RWPE1 (cell line): ENCODE measurements at places on chromosomes 16 and 17.

DNA sequence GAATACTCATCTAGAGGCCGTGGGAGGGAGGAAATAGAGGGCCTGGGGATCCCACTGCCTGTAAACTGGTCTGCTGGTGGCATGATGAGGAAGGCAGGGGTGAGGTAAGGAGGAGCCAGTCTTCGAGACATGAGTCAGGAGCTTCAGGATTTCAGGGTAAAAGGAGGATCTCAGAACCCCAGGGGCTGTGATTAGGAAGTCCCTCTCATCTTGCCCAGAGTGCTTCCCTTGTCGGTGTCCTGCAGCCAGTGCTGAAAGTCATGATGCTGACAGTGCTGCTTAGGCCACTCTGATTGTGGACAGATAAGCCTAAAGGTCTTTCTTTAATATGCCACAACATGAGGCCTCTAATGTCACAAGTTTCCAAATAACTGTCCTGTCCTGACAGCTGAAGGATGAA is 29.6 kb downstream of the COG4 start:
- no peak for DNase-seq

DNA sequence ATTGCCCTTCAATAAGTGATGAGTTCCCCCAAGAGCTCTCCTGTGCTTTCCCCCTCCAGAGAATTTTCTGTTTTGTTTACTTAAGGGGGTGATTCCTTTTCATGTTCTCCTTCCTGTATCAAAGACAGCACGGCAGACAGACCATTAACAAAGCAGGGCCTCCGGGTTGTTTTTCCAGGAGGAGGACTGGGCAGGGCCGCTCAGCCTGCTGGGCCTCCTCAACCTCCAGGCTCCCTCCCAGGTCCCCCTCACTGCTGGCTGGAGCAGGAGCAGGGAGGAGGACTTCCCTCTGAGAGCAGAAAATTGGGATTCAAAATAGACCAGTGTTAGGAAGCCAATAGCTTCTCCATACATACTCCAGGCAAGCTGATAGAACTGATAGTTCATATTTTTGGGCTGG is 20.4 kb downstream of the SDK2 start:
- DNase-seq, result no peak

GRCh38 chr16:17358355-17358754 is 112.4 kb downstream of the XYLT1 start:
- no peak for DNase-seq

DNA sequence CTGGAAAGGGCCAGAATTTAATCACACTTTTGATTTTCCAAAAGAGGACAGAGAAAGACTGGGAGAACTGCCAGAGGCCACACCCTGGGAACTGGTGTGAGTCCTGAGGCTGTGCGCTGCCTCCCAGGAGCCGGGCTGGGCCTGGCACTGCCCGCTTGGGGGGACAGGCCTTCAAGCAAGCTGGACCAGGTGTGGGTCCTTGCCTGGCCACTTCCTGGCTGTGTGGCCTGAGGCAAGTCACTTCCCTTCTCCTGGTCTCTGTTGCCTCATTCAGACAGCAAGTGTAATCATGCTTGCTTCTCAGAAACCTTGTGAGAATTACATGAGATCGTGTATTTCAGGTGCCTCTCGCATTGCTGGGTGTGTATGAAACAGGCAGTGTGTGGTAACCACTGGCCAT is 143.0 kb downstream of the SNX29 start:
- peak; percentile 53 for DNase-seq

GRCh38 chr17:63096426-63096825 is 130.4 kb downstream of the TANC2 start:
- no peak for DNase-seq

DNA sequence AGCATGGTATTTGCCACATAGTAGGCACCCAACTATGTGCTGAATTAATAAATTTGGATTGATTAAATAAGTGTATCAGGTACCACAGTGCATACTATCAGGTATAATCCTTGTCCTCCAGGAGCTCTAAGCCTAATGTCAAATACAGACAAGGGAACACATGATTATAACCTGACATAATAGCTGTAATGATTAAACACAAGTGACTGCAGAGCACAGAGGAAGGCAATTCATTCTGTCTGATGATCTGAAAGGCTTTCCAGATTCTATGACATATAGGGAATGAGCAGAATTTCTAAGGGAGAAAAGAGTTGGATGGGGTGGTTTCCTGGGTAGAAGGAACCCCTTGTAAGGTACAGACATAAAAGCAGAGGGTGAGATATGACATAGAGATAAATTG is 273.5 kb downstream of the KIF2B start:
- no peak for DNase-seq

- DNase-seq, result no peak
Measured at GRCh38 chr16:649631-650030, 466 bp downstream of the WDR90 start.

DNA sequence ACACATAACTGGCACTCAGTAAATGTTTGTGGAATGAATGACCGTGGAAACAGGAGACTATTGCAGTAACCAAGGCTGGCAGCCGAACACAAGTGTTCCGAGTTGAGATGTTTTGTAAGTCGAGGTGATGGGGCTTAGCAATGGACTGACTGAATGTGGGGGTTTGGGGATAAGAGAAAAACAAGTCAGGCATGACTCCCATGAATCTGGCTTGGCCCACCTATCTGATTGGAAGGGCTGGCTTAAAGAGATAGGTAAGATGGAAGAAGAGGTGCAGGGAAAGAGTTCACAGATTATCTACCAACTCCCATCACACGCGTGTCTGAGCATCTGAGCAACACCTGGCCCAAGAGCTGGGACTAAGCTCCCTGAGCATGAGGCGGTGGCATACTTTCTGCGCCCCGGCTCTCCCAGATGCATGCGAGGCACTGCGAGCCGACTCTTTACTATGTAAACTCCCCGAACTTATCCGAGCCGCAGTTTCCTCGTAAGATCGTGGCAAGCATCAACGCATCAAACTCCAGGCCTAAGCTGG is 539 bp downstream of the IFT20 start:
- DNase-seq, result no peak

- DNase-seq, result peak; percentile 42
Measured at GRCh38 chr16:11254913-11255736, 879 bp downstream of the SOCS1 start.

DNA sequence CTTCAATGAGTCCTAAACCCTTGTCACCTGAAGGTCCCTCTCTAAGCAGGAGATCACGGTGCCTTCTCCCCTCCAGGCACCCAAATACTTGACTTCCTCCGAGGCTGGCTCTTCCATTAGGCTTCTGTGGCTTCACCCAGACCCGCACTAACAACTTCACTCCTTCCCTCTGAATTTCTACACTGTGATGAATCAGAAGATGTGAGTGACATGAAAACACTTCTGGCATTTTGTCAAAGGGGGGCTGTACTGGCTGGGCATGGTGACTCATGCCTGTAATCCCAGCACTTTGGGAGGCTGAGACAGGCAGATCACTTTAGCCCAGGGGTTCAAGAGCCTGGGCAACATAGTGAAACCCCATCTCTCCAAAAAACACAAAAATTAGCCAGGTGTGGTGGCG is 72.6 kb upstream of the CNEP1R1 start:
- DNase-seq, result peak; percentile 45

GRCh38 chr16:87409781-87410180 is 17.6 kb downstream of the MAP1LC3B start:
- no peak for DNase-seq

DNA sequence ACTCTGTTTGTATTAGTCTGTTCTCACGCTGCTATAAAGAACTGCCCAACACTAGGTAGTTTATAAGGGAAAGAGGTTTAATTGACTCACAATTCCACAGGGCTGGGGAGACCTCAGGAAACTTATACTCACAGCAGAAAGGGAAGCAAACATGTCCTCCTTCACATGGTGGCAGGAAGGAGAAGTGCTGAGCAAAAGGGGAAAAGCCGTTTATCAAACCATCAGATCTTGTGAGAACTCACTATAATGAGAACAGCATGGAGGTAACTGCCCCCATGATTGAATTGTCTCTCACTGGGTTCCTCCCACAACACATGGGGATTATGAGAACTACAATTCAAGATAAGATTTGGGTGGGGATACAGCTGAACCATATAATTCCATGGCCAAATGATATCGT is 30.9 kb downstream of the ABCC1 start:
- no peak for DNase-seq

- DNase-seq, result no peak
Measured at GRCh38 chr16:85948138-85948509, 49.2 kb downstream of the IRF8 start.

DNA sequence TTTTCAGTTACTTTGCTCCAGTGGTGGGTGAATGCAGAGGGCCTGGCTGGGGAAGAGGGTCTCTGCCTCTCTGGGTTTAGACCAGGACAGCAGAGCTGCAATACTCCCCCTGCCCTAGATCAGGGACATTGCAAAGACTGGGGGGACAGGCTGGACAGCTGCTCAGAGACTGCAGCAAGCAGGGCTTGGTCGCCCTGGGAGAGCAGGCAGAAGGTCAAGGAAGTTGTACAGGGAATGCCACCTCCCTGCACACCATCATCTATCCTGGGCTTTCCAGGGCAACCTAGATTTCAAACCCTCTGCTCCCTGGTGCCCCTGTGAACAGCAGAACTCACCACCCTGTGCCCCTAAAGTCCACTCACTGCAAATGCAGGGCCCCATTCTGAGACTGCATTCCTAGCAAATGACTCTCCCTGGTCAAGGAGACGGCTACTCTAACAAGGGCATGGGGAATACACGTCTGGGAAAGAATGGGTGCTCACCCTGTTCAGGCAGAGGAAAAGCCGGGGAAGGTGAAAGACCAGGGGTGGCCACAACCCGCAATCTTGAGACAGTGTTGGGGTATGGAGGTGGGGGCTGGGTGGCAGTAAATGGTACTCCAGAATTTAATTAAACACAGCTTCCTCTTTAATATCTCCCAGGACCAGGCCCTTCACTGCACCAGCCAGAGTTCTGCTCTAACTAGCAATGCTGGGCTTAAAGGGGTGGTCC is 1.0 kb downstream of the KIFC3 start:
- peak; percentile 69 for DNase-seq

GRCh38 chr17:15999974-16000827 is 577 bp downstream of the TTC19 start:
- DNase-seq, result peak; percentile 27

DNA sequence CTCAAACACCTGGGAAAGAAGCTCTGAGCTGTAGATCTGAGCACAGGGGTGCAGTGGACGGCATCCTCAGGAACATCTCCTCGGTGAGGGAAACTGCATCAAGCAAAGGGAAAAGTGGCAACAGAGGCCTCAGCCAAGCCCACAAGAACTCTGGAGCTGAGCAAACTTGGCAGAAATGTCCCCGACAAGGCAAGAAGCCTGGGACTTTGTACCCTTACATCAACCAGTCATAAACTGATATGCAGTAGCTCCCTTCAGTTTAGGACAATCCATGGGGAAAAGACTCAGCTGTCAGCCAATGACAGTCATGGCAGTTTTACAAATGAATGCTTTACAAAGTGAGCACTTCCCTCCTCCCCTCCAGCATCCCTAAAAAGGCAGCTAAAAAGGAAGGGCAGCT is 210.0 kb upstream of the DYNLRB2 start:
- no peak for DNase-seq

DNA sequence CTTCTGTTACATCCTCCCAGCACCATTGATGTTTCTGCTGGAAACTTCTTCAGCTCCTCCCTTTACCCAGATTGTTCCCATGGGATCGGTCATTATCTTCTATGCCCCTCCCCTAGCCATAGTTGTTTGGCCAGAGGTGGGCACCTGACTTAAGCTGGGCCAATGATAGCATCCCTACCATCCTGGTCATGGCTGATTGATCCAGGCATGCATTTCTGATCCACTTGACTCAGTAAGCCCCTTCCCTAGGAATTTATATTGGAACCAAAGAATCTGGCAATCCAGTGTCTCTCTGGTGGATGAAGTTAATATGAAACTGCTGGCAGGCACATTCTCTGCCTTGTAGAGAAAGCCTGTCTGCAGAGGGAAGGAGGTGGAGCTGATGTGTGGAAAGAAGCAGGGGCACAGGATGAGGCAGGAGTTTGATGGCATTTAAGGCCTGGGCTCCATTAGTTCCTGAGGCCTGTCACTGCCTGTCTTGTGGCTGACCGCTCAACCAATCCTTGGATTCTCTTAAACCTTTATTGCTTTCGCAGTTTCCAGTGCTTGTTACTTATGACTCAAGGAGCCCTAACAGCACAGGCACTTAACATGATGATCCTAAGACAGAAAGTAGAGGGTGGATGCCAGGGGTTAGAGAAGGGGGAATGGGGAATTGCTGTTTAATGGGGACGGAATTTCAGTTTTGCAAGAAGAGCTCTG is 152.4 kb downstream of the ABCC12 start:
- peak; percentile 64 for DNase-seq

- DNase-seq, result no peak
Measured at GRCh38 chr17:79096477-79096876, 21.9 kb downstream of the ENGASE start.

DNA sequence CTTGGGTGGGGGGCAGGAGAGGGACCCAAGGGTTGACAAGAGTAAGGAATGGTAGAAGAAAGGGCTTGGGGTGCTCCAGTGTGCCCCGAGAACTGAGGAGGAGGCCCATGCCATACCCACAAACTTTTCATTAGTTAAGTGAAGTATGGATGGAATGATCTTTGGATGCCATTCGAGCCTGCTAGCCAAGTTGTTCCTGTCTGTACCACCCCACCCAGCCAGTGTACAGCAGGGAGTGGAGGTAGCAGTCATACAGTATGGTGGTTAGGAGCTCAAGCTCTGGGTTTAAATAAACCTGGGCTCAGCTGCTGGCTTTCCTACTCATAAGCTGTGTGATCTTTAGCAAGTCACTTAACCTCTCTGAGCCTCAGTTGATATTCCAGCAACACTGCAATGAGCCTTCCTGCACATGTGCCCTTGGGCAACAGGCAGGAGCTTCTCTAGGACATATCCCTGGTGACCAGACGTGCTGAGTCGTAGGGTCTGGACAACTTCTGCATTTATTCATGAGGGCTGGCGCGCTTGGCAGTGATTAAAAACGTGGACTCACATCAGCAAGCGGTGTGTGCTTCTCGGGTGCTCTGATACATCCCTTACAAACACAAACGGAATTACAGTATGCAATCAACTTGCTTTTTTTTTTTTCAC is 22.9 kb downstream of the ITPRIPL2 start:
- no peak for DNase-seq

GRCh38 chr16:68733570-68733969 is 3.5 kb upstream of the CDH1 start:
- no peak for DNase-seq

DNA sequence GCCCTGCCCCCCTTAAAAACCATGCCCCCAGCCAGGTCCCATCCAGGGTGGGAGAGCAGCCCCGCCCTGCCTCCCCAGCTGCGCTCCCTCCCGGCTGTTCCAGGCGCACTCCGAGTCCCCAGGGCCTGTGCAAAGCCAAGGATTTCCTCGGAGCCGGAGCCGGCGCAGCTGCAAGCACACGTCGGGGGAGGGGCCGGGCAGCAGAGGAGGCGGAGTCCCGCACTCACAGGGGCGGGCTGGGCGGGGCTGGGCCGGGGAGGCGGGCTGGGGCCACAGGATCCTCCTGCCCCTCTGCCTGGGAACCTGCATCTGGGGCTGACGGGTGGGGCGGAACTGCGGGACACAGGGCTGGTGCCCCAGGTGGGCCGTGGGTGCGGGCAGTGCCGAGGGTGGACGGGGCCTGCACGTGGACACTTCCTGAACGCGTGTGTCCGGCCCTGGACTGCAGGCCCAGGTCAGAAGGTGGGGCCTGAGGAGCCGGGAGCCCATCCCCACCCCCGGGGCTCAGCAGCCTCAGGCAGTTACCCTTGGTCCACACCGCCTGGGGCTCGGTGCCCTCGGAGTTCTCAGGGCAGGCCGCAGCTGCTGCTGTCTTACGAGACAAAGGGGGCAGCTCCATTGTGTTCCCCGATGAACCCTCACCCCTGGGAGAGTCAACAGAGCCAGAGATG is 24.0 kb upstream of the SSTR5 start:
- peak; percentile 21 for DNase-seq
